CD8-positive, alpha-beta memory T cell (primary cell): ENCODE measurements at places on chromosomes 1 and 21.

- DNase-seq, result no peak
Observed at GRCh38 chr1:108502138-108502537, 52.0 kb downstream of the NBPF6 start.

GRCh38 chr1:47893412-47893811 lies 103.8 kb downstream of the TRABD2B start:
- DNase-seq, result no peak

DNA sequence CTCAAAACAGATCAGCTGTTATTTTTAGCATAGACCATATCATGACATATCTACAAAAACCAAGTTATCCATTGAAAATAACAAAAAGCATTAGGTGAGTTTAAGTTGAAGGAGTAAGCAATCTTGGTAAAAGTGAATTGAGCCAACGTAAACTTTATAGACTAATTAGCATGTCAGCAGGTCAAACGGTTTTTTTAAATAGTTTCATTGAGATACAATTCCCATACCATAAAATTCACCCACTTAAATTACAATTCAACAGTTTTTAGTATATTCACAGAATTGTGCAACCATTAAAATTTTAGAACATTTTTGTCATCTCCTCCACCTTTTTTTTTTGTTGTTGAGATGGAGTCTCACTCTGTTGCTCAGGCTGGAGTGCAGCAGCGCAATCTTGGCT lies 92.1 kb downstream of the TGFBR3 start:
- no peak for DNase-seq

GRCh38 chr1:114015075-114015474 lies 35.8 kb downstream of the OLFML3 start:
- DNase-seq, result no peak

GRCh38 chr1:43367026-43367903 lies 546 bp downstream of the ELOVL1 start:
- peak; percentile 62 for DNase-seq

DNA sequence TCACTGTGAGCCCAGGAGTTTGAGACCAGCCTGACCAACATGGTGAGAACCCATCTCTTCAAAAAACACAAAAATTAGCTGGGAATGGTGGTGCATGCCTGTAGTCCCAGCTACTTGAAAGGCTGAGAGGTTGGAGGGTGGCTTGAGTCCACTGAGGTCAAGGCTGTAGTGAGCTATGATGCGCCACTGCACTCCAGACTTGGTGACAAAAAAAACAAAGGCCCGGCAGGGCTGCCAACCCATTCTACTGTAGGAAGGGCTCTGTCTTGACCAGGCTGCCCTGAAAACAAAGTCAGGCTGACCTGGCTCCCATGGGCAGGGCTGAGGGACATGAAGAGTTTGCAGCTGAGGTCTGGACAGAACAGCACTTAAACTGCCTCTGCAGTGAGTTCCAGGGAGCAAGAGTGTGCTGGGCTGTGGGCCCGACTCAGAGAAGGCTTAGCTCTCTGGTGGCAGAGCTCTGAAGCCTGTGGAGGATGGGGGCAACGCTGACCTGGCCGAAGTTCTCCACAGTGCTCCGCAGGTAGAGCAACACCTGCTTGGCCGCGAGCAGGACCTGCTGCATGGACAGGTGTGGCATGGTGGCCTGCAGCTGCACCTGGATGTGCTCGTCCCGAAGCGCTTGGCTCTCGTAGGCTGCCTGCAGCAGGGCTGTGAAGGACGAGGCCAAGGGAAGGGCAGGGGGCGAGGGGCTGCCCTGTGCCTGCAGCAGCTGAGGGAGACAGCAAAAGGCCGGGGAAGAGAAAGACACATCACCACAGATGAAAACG lies 42.4 kb downstream of the URB1 start:
- no peak for DNase-seq

DNA sequence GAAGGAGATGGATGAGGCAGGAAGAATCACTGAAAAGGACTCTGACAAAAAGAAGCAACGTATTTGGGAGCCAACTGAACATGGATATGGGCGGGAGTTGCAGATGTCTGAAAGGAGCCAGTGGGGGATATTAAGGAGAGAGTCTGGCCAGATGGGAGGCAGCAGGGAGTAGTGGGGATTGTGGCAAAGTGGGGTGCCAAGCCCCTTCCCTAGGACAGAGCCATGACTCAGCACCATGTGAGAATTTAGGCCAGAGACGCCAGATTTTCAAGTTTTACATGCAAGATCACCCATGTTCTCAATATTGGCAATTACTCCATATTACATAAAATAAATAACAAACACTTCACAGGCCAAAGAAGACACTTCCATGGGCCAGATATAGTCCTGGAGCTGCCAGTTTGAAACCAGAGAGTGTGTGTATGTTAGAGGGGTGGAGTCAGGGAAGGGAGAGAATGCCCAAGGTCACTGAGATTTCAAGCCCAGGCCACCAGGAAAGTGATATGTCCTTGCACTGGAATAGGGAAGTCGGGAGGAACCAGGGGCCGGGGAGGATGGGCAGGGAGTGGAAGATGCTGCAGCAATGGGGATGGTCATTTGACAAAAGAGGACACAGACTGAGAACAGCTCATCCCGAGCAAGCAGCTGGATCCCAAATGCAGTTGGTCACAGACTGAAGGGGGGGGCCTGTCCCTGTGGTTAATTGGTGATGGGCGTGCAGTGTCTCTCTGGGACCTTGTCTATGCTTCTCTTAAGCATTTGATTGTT lies 23.5 kb downstream of the TMEM51 start:
- DNase-seq, result no peak

DNA sequence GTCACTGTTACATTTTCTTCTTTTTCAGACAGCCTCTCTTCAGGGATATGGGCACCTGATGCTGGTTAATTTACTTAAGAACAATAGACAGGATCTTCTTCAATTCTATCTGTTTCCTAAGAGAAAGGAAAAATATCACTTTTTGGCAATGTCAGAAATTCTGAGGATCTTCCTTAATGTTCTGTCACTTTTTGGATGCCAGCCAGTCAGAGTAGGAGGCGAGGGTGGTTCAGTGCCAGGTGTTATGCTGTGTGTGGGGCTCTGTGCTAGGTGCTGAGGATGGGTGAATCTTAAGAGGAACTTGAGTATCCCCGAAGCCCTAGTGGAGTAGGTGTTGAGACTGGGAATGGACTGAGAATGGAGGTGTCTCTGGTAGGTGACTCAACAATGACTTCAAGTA lies 133.5 kb downstream of the UCK2 start:
- no peak for DNase-seq

- DNase-seq, result no peak
Observed at GRCh38 chr1:247453245-247453644, 4.7 kb downstream of the OR2B11 start.
